NCI-H1436 treated with DMSO at 0.1 percent for 48 hours (cell line): ENCODE measurements at places on chromosomes 1 and 21.

GRCh38 chr1:116495535-116495934 lies 75.3 kb downstream of the CD58 start:
- DNase-seq = no peak

DNA sequence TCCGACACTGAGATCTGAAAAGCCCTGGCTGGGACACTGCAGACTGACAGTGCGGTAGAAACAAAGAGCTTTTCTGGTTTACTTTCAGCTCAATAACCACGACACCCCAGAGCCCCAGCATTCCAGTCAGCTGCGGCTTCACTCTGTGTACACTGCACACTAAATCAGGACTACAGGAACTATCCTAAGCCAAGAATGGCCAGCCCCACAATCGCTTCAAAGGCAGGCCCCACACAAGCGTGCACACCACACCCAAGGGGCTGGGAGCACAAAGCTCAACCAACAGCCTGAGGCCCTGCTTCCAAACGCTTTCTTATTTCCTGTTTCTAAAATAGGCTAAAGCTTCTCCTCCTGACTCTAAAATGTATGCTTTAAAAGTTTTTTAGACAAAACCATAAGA lies 28.4 kb downstream of the URB1 start:
- DNase-seq = no peak

- no peak for DNase-seq
Observed at GRCh38 chr1:225541383-225541782, 111.5 kb downstream of the ENAH start.

DNA sequence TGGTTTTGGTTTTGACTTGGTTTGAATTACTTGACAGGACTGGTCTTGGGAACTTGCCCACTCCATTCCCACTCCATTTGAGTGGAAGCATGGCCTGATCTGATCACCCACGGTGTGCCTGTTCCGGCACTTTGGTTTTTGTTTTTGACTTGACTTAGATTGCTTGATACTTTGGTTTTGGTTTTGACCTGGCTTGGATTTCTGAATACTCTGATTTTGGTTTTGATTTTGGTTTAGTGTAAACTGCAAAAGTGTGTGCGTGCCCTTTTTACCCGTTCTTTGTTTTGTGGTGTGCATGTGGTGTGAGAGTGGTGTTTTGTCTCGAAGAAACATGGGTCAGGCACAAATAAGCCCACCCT lies 50.0 kb downstream of the ADCY10 start:
- DNase-seq = no peak
